ENCODE measurements at places on chromosomes 1 and 21.

- DNase-seq = no peak
These were observed 1677.1 kb downstream of the KCNT2 start for GRCh38 chr1:194931166-194931565.

- no peak for DNase-seq
These were observed 1708.5 kb downstream of the BRINP3 start for GRCh38 chr1:188769181-188769580.

GRCh38 chr1:157776971-157777391 is at the start of gene FCRL2:
TSS of gene FCRL2 (minus strand) at chr1:157777132. CDS start at chr1:157777073, 59 bp downstream.
- no peak for DNase-seq

DNA sequence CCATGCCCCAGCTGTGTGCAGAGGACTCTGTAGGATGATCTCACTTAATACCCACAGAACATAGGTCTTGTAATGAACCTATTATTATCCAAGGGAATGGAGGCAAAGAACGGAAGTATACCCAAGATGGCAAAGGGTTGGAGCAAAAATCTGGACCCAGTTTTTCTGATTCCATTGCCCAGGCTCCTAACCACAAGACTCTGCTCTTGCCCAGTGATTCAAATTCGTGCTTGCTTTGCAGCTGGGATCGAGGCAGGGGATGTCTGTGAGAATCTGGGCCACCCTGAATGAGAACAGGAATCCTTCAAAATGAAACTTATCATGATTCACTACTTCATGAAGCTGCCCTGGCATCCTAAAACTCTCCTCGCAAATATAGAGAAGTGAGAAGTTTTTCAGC is 97.5 kb upstream of the KCNJ6 start:
- DNase-seq = no peak

DNA sequence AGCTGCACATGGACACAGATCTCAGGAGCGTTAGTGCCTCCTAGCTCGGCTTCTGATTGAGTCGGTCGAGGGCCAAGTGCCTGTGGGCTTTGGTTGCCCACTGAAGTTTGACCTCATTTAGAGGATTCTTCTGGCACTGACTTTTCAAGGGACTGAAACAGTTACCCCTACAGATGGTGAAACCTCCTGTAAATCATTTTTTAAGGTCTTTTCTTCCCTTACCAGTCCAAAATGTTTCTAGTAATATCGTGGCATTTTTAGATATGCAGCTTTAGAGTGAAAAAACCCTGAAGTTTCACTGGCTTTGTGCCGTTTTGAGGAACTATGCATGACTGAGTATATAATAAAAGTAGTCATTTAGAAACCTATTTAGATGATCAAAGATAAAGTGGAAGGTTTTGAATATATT is 34.7 kb upstream of the L1TD1 start:
- no peak for DNase-seq

DNA sequence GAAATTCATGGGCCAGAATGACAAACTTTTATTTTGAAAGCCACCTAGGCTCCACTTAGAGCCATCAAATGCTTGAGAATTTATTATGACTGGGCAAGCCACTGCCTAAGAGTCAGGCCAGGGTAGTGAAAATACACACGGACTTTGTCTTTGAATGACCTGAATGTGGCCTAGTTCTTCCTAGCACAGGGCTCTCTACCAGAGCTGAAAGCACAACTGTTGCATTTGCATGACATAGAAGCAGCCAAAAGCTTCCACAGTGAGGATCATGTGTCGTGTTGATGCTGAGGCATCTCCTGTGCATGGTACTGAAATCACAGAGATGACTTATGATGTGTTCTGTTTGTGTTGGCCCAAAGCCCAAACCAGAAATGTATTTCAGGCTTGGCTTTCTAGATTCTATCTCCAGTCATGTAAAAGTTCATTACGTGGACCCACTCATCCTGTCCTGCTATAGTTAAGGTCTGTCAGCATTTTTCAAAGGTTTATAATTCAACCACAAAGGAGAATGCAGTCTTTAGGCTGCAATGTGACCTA is 164.0 kb upstream of the UBE2U start:
- DNase-seq = no peak

DNA sequence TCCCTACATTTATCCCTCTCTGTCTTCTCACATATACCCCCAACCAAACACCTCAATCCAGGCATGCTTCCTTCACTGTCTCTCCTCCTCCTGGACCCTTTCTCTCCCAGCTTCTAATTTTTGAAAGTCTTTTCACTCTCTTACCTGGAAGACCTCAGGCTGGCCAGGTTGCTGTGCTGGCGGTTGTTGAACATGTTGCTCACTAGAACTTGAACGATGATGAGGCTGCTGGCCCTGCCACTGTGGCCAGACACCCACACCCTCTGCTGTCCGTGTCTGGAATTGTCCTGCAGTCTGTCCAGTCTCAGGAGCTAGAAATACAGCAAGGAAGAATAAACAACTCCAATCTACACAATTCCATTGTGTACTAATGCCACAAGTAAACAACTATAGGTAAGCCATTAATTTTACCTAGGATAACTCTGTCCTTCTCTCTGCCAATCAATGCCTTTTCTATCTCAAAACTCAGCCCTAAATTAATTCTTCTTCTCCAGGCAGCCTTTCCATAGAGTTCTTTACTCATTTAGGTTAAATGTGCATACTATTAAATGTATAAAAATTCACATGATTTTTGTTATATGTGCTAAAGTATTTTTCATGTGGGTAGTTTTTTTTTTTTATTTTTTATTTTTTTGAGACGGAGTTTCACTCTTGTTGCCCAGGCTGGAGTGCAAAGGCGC is 5.1 kb upstream of the CTSK start:
- no peak for DNase-seq

DNA sequence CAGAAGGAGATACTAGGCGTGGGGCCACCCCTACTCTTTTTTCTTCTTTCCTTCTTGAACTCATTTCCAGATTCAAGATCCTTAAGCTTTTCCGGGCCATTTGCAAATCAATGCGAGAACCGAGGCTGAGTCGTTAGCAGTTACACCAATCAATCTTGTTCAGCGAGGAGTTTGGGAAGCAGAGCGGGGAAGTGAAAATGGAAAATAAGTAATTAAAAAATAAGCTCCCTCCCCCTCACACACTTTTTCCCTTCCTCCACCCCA is 1.7 kb upstream of the NEGR1 start:
- DNase-seq = no peak

- no peak for DNase-seq
These were observed 323.0 kb downstream of the CAMTA1 start for GRCh38 chr1:7108251-7108650.

- DNase-seq = no peak
These were observed 250.8 kb upstream of the FGGY start for GRCh38 chr1:59046134-59046533.

- DNase-seq = no peak
These were observed 35.6 kb downstream of the SMYD2 start for GRCh38 chr1:214316593-214316992.

GRCh38 chr1:167052389-167052788 is 37.8 kb downstream of the GPA33 start:
- no peak for DNase-seq

GRCh38 chr1:203615061-203615581 is 11.5 kb upstream of the ATP2B4 start:
- DNase-seq = no peak

All from stimulated activated CD8-positive, alpha-beta memory T cell treated with anti-CD3 and anti-CD28 coated beads, Interleukin-4, amount 100 ng/mL, for 4 hours (primary cell).